Activated T-helper 1 cell treated with anti-CD3 and anti-CD28 coated beads, Interleukin-12 subunit alpha, Interleukin-12 subunit beta, Interleukin-2, Interleukin-4 antibody, amounts not matched to agents 30 ng/mL and 10 ng/mL and 1 ng/mL, durations not matched to agents 14 hours and 24 hours and 36 hours (primary cell): ENCODE measurements at places on chromosomes 3 and 15.

GRCh38 chr3:63303238-63303637, 25.1 kb downstream of the SYNPR start:
- no peak overlapping the region for H3K4me3 ChIP-seq
- no peaks in the 10 kb centered on the region for H3K4me1 ChIP-seq
- H3K36me3 ChIP-seq: no peaks in the 10 kb centered on the region
- no peaks in the 10 kb centered on the region for H3K27me3 ChIP-seq

GRCh38 chr3:89179355-89180001, 72.1 kb downstream of the EPHA3 start:
- no peaks in the 10 kb centered on the region for H3K4me1 ChIP-seq
- no peak for DNase-seq
- no peak overlapping the region for H3K27ac ChIP-seq
- H3K27me3 ChIP-seq: no peaks in the 10 kb centered on the region

- no peak overlapping the region for H3K27ac ChIP-seq
- H3K4me3 ChIP-seq: no peak overlapping the region
- no peaks in the 10 kb centered on the region for H3K4me1 ChIP-seq
- no peak for DNase-seq
- peaks cover 14% of the 10 kb centered on the region for H3K36me3 ChIP-seq
Observed at GRCh38 chr3:160278210-160278609, 53.0 kb downstream of the C3orf80 start.

DNA sequence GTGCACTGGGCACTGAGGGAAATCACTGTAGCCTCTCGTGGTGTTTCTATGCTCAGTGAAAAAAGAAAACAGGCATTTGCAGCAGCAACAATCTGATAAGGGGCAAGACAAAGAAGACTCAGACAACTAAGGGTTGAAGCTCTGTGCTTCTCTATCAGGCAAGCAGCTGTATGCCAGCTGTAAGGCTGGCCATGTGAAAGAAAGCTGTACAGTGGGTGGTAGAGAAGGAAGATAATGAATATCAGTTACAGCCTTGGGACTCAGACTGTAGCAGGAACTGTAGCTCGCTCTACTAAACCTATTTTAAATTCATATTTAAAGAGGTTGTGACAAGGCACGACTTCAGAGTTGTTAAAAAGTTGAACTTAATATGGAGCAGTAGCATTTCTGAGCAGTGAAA, 76.3 kb downstream of the VGLL3 start:
- H3K4me3 ChIP-seq: no peak overlapping the region
- no peaks in the 10 kb centered on the region for H3K36me3 ChIP-seq
- no peaks in the 10 kb centered on the region for H3K4me1 ChIP-seq
- H3K27me3 ChIP-seq: no peaks in the 10 kb centered on the region
- H3K27ac ChIP-seq: no peak overlapping the region

- H3K4me1 ChIP-seq: no peaks in the 10 kb centered on the region
- DNase-seq: no peak
- peaks cover 2% of the 10 kb centered on the region for H3K27me3 ChIP-seq
- H3K4me3 ChIP-seq: no peak overlapping the region
- H3K27ac ChIP-seq: no peak overlapping the region
- H3K36me3 ChIP-seq: no peaks in the 10 kb centered on the region
Observed at GRCh38 chr15:29516929-29517328, 247.3 kb upstream of the NSMCE3 start.

DNA sequence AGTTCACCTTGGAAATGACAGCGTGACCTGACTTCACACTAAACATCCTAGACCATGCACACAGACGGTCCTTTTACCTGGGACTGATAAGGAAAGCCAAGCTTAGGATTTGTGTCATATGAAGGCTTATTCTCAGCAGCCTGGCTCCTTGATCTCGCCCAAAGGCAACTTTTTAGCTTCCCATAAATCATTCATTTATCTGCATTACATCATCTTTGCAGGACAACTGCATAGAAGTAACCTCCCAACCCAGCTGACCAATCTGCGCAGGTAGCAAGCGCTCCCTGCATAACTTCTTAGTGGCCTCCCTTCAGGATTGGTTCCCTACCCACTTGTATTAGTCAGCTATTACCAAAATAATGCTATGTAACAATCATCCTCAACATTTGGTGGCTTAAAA, 389.9 kb upstream of the PROK2 start:
- peaks cover 10% of the 10 kb centered on the region for H3K4me1 ChIP-seq
- H3K27me3 ChIP-seq: peaks cover 7% of the 10 kb centered on the region
- H3K4me3 ChIP-seq: no peak overlapping the region
- H3K36me3 ChIP-seq: no peaks in the 10 kb centered on the region
- DNase-seq: no peak
